ENCODE measurements at places on chromosomes 2 and 18.
A peak's percentile ranks its signal among the peaks of the same experiment; 100 is the strongest.

- peaks cover 93% of the 10 kb centered on the region for H3K4me1 ChIP-seq
- H3K36me3 ChIP-seq = peaks cover 85% of the 10 kb centered on the region
- H3K27ac ChIP-seq = no peak overlapping the region
- no peak overlapping the region for H3K4me3 ChIP-seq
- H3K27me3 ChIP-seq = no peaks in the 10 kb centered on the region
Measured at GRCh38 chr18:47898055-47898454, 32.4 kb downstream of the SMAD2 start.

DNA sequence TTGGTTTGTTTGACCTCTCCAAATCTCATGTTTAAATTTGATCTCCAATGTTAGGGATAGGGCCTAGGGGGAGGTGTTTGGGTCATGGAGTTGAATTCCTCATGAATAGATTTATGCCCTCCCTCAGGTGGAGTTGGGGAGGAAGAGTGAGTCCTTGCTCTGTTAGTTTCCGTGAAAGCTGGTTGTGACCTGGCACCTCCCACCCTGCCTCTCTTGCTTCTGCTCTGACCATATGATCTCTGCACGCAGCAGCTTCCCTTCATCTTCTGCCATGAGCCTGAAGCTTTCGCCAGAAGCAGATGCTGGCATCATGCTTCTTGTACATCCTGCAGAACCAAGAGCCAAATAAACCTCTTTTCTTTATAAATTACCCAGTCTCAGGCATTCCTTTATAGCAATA lies 231.6 kb upstream of the ERBB4 start:
- H3K36me3 ChIP-seq = no peaks in the 10 kb centered on the region
- no peak overlapping the region for H3K27ac ChIP-seq
- H3K4me1 ChIP-seq = no peaks in the 10 kb centered on the region

GRCh38 chr2:186940463-186940862 lies 91.5 kb upstream of the ZSWIM2 start:
- no peaks in the 10 kb centered on the region for H3K36me3 ChIP-seq
- no peaks in the 10 kb centered on the region for H3K27me3 ChIP-seq
- H3K4me3 ChIP-seq = no peak overlapping the region

- no peak overlapping the region for H3K27ac ChIP-seq
- DNase-seq = peak; percentile 24
- H3K4me1 ChIP-seq = peaks cover 18% of the 10 kb centered on the region
- peaks cover 46% of the 10 kb centered on the region for H3K27me3 ChIP-seq
- H3K36me3 ChIP-seq = no peaks in the 10 kb centered on the region
- H3K4me3 ChIP-seq = no peak overlapping the region
Measured at GRCh38 chr2:239443666-239444567, 43.1 kb upstream of the HDAC4 start.

DNA sequence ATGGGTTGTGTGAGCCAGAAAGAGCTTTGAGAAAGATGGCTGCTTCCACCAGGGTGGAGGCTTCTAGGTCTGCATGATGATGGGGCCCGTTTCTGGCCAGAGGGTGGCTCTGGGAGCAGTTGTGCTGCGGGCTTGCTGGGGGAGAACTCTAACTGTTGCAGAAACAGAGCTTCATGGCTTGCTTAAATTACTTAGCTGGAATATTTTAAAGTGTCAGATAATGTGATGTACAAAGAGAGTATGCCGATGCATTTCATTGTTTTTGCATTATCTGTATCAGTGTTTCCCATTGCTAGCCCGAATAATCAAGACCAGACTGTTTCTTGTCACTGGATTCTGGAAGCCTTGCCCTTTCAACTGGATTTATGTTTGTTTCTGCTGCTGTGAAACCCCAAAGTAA lies 6.3 kb upstream of the DRC1 start:
- peaks cover 31% of the 10 kb centered on the region for H3K4me1 ChIP-seq
- no peak overlapping the region for H3K4me3 ChIP-seq
- no peak overlapping the region for H3K27ac ChIP-seq
- peaks cover 1% of the 10 kb centered on the region for H3K27me3 ChIP-seq
- peaks cover 51% of the 10 kb centered on the region for H3K36me3 ChIP-seq

DNA sequence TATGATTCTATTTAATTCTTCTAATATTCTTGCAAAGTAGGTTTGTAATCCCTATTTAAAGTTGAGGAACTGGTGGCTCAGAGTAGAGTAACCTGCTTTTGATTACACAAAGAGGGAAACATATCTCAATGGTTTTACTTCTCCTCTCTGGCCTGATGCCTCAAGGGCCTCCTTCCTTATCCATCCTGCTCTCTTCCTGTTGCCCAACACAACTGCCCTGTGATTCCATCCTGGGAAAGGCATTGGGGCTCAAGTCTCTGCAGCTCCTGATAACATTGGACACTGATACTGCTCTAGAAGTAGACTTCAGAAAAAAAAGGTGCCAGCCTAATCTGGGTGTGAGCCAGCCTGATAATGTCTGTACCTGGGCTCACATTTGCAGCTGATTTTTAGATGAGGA lies 75.8 kb downstream of the RDH14 start:
- no peaks in the 10 kb centered on the region for H3K27me3 ChIP-seq
- no peaks in the 10 kb centered on the region for H3K36me3 ChIP-seq
- H3K4me1 ChIP-seq = no peaks in the 10 kb centered on the region
- no peak overlapping the region for H3K27ac ChIP-seq

- no peak for DNase-seq
- H3K4me1 ChIP-seq = peaks cover 58% of the 10 kb centered on the region
- no peak overlapping the region for H3K4me3 ChIP-seq
- no peaks in the 10 kb centered on the region for H3K27me3 ChIP-seq
- peak overlapping the region; percentile 29 for H3K27ac ChIP-seq
- H3K36me3 ChIP-seq = peaks cover 76% of the 10 kb centered on the region
Measured at GRCh38 chr2:26349690-26350089, 3.1 kb upstream of the ADGRF3 start.

DNA sequence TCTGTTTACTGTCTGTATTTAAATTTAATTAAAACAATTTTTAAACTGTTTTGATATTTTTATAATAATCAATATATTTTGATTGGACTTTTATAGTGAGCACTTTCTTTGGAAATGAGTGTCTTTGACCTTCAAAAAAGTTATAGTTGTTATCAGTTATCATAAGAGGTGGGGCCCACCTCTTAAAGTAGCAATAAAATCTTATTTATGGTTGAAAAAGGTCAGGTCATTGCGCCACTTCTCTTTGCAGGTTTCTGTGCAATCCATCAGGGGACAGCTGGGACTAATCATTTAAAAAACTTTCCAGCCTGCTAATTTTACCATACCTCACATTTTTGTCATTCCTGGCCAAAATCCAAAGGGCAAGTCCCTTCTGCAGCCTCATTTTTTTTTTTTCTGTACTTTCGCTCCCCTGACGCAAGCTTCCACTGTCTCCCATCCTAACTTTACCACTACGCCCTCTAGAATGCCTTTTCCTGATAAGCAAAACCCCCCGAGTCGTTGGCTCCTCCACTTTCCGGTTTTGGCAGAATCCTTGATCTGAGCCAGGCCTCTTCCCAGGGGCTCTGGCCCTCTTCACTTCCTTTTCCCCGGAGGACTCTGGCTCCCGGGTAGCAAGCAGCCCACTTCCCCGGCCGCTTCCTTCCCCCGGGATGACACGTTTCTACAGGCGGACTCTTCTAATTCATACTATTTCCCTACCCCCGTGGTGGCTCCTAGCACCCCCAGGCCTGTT lies 1.1 kb upstream of the SEH1L start:
- peak overlapping the region; percentile 92 for H3K4me3 ChIP-seq
- peaks cover 45% of the 10 kb centered on the region for H3K36me3 ChIP-seq
- peaks cover 46% of the 10 kb centered on the region for H3K4me1 ChIP-seq
- DNase-seq = no peak
- H3K27me3 ChIP-seq = no peaks in the 10 kb centered on the region
- H3K27ac ChIP-seq = peak overlapping the region; percentile 99

- peaks cover 87% of the 10 kb centered on the region for H3K36me3 ChIP-seq
- H3K27me3 ChIP-seq = no peaks in the 10 kb centered on the region
- H3K4me3 ChIP-seq = no peak overlapping the region
- no peak overlapping the region for H3K27ac ChIP-seq
- H3K4me1 ChIP-seq = peaks cover 17% of the 10 kb centered on the region
Measured at GRCh38 chr2:118103951-118104940, 16.0 kb downstream of the INSIG2 start.

DNA sequence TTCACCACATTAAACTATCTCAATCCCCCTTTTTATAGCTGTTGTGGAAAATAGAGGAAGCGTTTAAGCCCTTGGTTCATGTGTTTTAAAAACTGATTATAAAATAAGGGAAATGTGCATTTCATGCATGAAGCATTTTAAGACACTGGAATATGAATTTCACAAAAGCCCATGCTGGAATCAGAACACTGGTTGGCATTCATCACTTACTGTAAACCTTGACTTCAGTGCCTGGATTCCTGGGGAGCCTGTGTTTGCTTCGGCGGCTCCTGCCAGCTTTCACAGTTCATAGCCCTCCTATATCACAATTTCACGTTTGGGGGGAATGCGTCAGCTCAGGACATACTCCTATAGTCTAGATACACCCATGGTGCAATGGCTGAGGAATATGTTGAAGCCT lies 336.9 kb downstream of the INSIG2 start:
- H3K27ac ChIP-seq = no peak overlapping the region
- no peak for DNase-seq
- peaks cover 11% of the 10 kb centered on the region for H3K27me3 ChIP-seq

DNA sequence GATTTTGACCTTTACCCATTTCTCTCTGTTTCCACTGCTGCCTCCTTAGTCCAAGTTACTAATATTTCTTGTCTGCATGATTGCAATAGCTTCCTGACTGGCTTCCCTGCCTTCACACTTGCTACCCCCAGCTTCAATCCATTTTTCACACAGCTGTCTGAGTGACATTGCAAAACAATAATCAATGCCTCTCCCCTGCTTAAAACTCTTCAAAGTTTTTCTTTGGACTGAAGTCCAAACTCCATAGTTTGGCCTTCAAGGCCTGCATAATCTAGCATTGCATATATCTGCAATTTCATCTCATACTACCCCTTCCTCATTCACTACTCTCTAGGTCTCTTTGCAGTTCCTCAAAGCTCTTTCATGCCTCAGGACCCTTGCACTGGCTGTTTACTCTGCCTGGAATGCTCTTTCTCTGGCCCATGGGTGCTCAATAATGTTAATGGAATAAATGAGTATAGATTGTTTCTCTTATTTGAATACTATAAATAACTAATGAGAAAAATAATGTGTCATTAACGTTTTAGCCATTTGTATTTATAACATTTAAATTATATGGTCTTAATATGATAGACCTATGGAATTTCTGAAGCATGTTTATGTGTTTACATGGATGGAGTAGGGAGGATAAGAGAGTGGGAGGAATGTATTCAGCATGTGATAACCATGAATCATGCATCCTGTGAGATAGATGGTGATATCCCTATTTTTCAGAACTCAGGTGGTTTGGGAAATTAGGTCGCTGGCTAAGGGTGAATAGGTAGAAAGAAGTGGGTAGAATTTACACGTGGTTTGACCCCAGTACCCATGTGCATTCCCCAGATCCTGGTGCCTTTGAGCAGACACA lies 5.7 kb upstream of the TMEM178A start:
- H3K27me3 ChIP-seq = peaks cover 33% of the 10 kb centered on the region
- no peak overlapping the region for H3K27ac ChIP-seq
- H3K36me3 ChIP-seq = no peaks in the 10 kb centered on the region
- no peak overlapping the region for H3K4me3 ChIP-seq

GRCh38 chr2:101140978-101141655 lies 10.1 kb downstream of the TBC1D8 start:
- H3K36me3 ChIP-seq = no peaks in the 10 kb centered on the region
- H3K4me3 ChIP-seq = no peak overlapping the region
- no peak for DNase-seq

GRCh38 chr2:44016282-44016681 lies 20.5 kb upstream of the LRPPRC start:
- no peaks in the 10 kb centered on the region for H3K4me1 ChIP-seq

- H3K27me3 ChIP-seq = peaks cover 8% of the 10 kb centered on the region
- no peak overlapping the region for H3K27ac ChIP-seq
- DNase-seq = no peak
- no peak overlapping the region for H3K4me3 ChIP-seq
- H3K36me3 ChIP-seq = no peaks in the 10 kb centered on the region
Measured at GRCh38 chr2:168941297-168941696, 40.2 kb downstream of the G6PC2 start.

- no peaks in the 10 kb centered on the region for H3K36me3 ChIP-seq
- H3K4me3 ChIP-seq = no peak overlapping the region
- DNase-seq = no peak
- H3K27ac ChIP-seq = no peak overlapping the region
- no peaks in the 10 kb centered on the region for H3K4me1 ChIP-seq
Measured at GRCh38 chr2:51053213-51053612, 21.3 kb upstream of the NRXN1 start.

DNA sequence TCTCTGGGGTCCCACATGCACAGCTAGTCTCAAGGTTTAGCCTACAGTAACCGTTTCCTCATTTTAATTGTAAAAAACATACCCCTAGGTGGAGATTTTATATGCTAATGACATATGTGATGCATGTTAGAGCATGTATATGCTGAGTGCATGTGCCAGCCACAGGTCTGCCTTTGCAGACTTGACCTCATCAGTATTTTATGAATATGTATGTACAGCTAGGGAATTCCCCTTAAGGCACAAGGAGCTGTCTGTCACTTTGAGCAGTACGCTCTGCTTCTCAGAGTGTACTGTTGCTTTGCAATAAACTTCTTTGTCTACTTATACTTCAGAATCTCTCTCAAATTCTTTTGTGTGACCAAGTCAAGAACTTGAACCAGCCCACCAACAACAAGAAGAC lies 131.2 kb upstream of the ERBB4 start:
- no peak overlapping the region for H3K27ac ChIP-seq
- DNase-seq = no peak
- H3K27me3 ChIP-seq = no peaks in the 10 kb centered on the region
- H3K4me3 ChIP-seq = no peak overlapping the region
- no peaks in the 10 kb centered on the region for H3K4me1 ChIP-seq

DNA sequence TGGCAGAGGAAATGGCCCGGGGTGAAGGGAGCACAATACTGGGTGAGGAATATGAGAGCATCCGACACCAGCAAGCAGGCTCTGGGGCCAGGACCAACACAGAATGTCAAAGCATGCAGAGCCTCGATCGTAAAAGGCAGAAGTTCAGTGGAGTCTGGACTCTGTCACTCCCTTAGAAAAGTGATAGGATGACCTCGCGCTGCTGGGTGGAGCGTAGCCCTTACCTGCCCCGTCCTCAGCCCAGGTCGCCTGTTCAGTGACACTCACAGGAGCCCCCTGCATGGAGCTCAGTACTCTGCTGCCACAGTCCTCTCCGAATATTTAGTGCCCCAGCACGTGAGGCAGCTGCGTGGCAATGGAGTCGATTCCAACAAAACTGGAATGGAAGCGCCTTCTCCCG lies 236.7 kb upstream of the MYT1L start:
- DNase-seq = no peak
- H3K4me3 ChIP-seq = no peak overlapping the region
- H3K27ac ChIP-seq = no peak overlapping the region
- H3K4me1 ChIP-seq = no peaks in the 10 kb centered on the region
- H3K27me3 ChIP-seq = no peaks in the 10 kb centered on the region
- no peaks in the 10 kb centered on the region for H3K36me3 ChIP-seq

GRCh38 chr2:44796771-44797170 lies 144.7 kb upstream of the SIX3 start:
- DNase-seq = no peak
- no peak overlapping the region for H3K4me3 ChIP-seq
- H3K36me3 ChIP-seq = no peaks in the 10 kb centered on the region
- H3K4me1 ChIP-seq = peaks cover 6% of the 10 kb centered on the region
- H3K27me3 ChIP-seq = peaks cover 68% of the 10 kb centered on the region
